ENCODE measurements at places on chromosomes 7 and 10.

- no peak for DNase-seq
These were observed 114.5 kb downstream of the INHBA start for GRCh38 chr7:41588341-41588740.

DNA sequence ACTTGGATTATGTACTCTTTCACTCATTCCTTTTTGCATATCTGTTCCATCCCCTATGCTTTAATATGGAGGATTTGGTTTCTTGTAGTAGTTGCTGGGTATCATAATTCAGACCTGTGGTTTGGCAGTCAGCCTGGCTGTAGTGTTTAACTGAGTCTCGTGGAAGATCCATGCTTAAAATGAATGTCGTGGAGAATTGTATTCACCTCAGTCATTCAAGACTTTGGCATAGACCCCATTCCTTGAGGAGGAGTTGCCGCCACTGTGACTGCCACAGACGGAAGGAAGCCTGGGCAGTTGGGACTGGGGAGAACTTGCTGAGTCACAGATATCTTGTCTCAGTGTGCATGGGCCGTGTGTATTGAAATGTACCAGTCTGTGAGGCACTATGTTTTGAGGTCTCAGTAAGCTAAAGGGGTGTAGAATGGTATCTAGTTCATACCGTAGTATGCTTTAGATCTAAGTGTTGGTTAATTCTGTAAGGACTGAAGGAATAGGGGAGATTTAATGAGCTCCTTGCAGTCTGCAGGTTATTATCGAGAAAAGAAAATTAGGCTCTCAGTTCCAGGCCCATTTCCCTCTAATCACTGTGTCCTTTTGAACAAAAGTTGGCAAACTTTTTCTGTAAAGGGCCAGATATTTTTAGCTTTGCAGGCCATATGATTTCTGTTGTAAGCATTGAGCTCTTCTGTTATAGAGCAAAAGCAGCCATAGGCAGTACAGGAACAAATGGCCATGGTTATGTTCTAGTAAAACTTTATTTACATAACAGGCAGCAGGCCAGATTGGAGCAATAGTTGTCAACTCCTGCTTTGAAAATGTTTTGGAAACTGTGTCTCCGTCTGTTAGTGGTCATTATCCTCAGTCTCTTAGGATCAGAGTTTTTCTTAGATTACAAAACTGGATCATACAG lies 76.8 kb downstream of the TPST1 start:
- DNase-seq, result no peak

GRCh38 chr7:11473807-11474424 lies 358.1 kb downstream of the THSD7A start:
- DNase-seq, result no peak

DNA sequence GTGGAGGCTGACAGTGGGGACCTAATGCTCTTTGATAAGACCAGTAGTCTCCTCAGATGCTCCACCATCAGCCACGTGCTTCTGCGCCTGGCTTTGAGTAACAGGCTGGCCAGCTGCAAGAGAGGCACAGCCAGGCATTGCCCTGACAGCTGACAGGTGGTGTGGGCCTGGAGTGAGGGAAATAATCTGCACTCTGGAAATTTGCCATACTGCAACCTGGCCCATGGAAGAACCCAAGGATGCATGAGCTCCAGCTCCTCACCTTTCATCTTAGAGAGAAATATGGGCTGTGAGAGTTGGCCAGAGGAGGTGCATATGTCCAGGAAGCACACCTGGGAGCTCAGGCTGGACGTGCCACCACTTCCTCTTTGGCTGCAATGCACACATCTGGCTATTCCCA lies 118.9 kb downstream of the PLXDC2 start:
- DNase-seq, result no peak
